ENCODE measurements at places on chromosomes 11 and 22.

- DNase-seq = no peak
Observed at GRCh38 chr11:134853992-134854991, 442.2 kb upstream of the B3GAT1 start.

- DNase-seq = no peak
Observed at GRCh38 chr11:86461892-86462291, 87.2 kb downstream of the CCDC81 start.

DNA sequence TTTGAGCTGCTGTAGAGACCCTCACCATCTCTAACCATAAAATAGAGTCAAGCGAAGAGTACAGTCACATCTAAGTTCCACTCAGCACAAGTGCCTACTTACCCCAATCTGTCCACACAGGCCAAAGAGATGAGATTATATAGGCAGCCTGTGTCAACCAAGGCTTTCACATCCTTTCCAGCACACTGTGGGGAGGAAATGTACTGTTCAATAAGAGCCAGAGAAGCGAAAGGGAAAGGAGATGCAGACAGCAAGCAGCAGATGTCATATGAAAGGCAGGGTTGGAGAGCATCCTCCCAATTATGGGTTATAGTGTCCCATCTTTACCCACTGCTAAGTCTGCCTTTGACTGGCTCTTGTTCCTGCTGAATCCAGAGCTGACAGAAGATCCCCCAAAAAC, 16.4 kb downstream of the NRIP3 start:
- no peak for DNase-seq

GRCh38 chr11:12692229-12693075, 18.2 kb downstream of the TEAD1 start:
- DNase-seq = no peak

- DNase-seq = no peak
Observed at GRCh38 chr11:69656536-69657455, 15.8 kb downstream of the CCND1 start.

DNA sequence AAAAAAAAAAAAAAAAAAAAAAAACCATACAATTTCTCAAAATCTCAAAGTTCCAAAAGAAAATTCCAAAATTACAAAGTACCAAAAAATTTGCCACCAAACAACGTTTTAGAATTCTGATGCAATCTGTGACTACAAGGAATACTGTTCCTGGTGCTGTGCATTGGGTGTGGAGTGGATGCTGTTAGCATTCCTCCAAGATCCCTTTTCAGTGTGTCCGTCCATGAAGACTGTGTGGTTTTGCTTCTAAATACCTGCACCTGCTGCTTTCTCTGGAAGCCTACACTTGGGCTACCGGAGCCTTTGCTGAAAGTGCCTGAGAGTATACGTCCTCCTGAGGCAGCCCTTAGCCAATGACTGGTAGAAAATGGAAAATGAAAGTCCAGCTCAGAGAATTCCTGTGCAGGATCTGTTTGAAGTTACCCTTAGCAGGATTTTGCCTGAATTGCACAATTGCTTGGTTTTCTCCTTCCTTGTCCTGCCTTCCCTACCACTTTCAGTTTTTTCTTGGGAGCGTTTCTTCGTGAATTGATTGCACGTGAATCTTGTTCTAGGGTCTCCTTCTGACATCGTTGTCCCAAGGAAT, 140.8 kb downstream of the TRPC6 start:
- no peak for DNase-seq

DNA sequence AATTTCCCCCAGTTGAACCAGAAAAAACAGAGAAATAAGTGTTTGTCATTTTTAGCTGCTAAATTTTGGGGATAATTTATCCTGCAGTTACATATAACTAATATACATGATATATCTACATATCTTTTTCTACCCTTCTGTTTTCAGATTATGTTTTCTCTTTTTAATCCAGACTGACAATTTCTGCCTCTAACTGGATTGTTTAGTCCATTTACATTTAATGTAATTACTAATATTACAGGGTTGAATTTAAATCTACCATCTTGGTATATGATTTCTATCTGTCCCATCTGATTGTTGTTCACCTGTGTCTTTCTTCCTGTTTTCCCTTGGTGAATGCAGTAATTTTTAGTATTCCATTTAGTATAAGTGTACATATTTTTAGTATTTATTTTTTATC, 5.7 kb downstream of the NNMT start:
- no peak for DNase-seq
